ENCODE measurements at places on chromosomes 3 and 15.

DNA sequence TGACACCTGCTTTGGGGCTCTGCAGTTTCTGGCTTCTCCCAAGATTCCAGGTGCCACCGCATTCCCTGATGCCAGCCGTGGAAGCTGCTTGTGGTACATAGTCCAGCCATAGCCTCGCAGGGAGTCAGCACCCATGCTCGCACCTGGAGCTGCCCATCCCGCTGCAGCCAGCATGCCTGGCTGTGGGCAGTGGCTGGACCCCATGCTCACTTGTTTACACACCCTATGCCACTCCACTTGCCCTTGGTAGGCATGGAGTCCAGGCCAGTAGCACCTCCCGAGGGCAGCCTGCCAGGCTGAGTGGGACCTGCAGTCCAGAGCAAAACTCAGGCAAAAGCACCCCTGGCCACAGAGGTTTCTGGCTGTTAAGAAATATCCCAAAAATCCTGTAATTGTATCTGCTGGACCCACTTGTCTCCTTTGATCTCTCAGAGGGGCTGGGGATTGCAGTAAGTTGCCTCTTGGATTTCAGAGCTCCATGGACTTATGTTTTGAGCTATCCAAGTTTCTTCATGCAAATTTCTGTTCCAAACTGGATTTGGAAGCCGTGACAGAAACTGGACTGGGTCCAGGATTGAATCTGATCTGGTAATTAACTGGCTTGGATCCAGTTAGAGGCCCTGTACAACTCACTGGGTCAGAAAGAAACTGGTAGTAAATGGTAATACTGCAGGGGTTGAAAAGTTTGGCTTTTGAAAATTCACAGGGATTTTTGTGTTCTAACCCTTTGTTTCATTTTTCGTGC, 149.3 kb downstream of the FMN1 start:
- DNase-seq = no peak

- DNase-seq = no peak
Observed at GRCh38 chr3:167940241-167940640, 155.5 kb downstream of the GOLIM4 start.

DNA sequence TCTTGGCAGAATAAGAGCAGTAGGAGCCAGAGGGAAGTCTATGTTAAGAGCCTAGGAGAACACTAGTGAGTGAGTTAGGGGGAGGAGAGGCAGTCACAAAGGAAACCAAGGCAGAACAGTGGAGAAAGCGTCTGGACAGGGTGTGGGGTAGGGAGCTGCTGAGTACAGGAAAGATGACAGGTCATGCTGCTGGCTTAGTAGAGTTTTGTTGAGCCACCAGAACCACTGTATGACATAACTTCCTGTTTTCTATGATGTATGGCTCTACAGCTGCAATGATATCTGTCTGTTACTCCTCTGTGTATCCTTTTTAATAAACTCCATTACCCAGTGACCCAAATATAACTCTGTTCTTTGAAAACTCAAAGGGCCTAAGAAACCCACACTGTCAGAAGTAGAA, 10.6 kb upstream of the STT3B start:
- no peak for DNase-seq

DNA sequence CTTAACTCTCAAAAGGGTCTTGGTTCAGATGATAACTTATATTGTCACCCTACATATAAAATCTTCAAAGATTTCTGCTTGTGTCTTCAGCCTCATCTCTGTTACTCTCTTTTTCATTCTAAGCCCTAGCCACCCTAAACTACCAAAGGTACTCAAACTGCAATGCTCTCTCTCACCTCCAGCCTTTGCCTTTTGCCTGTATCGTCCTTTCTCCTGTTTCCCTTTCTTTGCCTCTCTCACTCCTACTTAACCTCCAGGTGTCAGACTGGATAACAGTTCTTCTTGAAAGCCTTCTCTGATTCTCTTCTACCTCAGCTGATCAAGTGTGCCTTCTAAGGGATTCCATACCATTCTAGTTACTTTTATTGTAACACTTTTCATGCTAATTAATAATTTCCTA, 149.8 kb downstream of the SERPINI1 start:
- DNase-seq = no peak

GRCh38 chr3:81592101-81592500, 169.3 kb downstream of the GBE1 start:
- DNase-seq = no peak

DNA sequence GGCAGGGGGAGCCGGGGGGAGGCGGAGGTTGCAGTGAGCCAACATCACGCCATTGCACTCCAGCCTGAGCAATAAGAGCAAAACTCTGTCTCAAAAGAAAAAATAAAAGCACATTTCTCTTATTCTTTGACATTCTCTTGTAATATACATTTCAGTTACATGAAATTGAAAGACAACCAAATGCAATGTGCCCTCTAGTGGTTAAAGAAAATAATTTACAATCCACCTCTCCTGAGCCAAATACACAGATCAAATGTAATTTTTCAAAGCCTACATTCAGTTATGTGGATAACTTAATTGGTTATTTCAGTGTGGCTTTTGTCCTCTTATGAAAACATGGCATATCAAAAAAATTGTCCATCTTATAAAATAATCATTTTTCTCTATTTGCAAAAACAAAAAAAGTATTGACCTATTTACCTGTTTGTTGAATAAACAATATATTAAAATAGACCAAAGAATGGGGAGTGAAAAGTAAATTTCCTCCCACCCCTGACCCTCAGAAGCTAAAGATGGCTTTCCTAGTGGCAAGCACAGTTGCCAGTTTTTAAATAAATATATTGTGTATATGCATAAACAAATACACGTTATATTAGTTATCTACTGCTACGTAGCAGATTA, 14.2 kb upstream of the U2SURP start:
- no peak for DNase-seq

DNA sequence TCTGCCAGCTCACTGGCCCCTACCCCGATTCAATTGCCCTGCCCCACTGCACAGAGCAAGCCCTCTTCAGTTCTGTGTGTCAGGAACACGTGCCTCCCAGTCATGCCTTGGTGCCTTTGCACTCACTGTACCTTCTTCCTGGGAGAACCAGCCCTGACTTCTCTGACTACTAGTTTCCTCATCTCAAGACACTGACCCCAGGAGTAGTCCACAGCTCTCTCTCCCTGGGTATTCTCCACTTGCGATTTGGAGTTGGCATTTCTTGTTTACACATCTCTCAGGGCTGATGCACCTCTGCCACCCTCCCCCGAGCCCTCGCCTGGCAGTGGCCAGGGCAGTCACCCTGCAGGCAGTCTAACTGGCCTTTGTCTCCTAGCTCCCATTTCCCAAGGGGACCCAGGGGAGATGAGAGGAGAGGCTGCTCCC, 5.7 kb downstream of the CISH start:
- DNase-seq = no peak

GRCh38 chr15:26634319-26634718, 138.5 kb downstream of the GABRB3 start:
- no peak for DNase-seq

DNA sequence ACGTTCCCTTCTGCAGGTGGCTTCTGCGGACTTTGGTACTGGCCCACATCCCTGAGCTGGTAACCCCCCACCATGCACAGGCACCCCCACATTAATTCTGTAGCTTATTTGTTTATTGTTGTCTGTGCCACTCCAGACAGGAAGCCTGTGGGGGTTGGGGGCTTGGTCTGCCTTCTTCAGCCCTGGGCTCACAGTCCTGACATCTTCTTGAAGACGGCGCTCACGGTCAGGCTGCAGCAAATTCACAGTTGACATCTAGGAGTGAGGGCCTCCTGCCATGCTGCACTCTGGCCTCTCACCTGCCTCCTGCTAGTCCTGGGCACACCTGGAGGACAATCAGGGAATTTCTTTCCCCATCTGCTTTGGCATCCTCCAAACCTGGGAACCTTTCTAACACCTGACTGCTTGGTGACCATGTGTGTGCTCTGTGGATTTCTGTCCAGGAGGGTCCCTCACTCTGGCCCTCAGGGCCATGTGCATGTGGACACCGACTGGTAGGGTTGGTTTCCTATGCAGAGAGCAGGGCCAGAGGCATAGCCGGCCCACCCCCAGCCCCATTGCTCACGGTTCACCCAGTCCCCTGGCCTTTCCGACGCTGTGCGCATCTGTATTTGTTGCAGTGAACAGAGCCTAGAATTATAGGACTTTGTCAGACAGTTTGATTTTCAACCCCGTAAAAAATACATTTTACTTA, 68.8 kb downstream of the APBA2 start:
- DNase-seq = no peak

DNA sequence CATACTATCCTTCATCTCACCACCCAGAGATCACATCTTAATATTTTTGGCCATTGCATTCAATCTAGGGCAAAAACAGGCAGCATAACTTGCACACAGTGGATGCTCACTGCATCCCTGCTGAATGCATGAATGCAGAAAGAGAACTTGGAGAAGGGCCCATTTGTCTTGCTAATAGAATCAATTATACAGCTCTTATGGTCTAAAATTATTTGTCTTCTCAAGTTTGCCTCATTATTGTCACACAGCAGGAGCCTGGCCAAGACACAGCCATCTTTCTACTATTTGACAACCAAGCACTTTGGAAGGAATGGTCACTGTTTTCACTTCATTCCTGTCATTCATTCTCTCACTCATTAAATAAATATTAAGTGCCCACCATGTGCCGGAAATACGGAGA, 1.2 kb upstream of the ARHGEF26 start:
- no peak for DNase-seq

GRCh38 chr3:133532951-133533350, 40.5 kb upstream of the CDV3 start:
- DNase-seq = no peak

All from stimulated activated CD8-positive, alpha-beta memory T cell treated with anti-CD3 and anti-CD28 coated beads, Interleukin-15, amount 100 ng/mL, for 4 hours (primary cell).